ENCODE measurements at places on chromosomes 2 and 18.

DNA sequence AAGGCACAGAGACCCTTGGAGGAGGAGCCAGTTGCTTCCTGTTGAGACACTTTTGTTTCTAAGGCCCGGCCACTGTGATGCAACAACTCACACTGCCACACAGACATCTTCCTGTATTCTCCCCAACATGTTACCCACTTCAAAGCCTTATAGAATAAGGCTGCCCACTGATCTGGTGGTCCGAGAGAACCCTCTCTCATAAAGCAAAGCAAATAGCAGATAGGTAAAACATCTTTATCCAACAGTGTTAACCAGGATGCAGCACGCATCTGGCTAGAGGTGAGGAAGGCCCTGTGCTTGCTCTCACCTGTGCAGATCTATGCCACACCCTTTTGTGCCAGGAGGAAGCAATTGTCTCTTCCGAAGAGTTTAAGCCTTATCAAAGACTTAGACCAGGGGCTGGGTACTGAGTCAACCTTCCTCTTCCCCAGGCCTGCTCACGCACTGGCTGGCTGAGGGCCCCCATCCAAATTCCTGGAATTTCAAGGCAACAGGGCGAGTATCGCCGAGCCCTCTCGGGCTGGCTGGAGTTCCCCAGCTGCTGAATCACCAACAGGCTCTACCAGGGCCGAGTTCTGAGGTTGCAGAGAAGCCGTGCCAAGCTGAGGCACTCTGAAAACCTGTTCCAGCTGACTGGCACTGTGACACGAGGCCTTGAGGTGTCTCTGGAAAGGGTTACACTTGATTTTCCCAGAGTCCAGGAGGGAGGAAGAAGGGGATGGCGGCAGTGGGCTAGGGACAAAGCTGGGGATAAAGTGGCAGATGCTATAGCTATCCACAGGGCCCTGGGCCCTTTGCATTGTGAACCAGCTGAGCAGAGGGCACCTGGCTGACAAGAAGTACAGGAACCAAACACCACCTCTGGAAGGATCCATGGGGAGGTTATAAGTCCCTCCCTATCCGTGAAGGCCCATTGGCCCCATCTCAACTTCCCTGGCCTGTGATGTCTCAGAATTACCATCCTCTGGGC is 29.3 kb downstream of the TGFA start:
- DNase-seq, result no peak

DNA sequence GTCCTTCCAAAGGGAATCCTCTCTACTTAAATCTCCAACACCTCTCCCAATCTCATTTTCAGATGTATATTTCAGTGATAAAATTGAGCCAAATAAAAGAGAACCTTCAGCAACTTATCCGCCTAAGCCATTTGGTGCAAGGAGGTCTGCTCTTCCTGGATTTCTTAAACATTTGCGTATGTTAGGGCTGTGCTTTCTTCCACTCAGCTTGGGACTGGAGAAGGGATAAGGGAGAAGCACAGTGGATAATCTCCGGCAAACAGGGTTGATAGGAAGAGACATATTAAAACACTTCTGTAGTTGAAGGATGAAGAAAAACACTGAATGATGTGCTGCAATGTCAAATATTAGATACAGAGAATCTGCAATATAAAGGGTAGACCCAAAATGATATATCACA is 796.2 kb downstream of the KCNJ3 start:
- no peak for DNase-seq

- DNase-seq, result no peak
These were observed 226.2 kb upstream of the ZSWIM2 start for GRCh38 chr2:187075199-187075635.

DNA sequence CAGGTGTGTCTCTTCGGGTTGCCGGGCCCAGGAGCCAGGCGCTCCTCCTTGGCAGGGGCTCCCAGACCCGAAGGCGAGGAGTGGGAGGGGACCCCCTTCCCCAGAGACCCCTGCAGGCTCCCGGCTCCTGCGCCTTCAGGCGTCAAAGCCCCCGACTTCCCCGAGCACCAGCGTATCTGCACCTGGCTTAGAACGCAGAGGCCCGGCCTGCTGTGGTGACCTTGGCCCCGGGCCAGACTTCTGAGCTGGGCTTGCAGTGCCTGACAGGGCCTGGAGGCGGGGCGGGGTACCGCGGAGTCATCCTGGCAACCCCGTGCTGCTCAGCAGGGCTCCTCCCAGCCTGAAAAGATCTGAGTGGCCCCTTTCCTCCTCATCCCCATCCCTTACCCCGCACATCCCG is 27.0 kb downstream of the SKA1 start:
- no peak for DNase-seq

DNA sequence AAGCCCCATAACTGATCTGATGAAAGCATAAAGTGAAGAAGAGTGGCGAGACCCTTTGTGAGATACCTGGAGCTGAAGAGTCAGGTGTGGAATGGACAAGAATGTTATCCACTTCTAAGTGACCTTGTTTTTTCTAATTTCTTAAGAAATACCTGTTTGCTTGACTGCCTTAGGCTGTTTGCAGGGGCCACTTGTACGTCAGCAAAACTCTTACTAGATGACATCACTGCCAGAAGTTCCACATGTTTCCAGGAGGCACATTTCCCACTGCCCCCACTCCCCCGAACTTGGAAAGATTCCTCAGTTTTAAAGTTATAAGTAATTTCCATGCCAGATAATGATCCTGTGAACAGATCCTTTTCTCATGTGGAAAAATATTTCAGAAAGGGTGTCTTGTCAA is 8.0 kb downstream of the EPAS1 start:
- no peak for DNase-seq

DNA sequence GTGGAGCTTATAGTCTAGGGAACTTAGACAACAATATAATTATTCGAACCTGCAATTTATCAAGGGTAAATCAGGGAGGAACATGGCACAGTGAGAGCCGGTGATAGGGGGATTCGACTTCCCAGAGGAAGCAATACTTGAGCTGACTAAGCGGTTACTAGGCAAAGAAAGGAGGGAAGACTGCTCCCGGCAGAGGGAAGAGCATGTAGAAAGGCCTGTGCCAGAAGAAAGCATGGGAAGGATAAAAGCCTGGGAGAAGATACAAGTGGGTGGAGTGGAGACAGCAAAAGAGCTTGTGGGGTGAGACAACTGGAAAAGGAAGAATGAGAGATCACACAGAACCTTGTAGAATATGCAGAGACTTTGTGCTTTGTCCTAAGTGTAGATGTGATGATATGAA is 93.3 kb downstream of the MARCHF4 start:
- no peak for DNase-seq

GRCh38 chr2:49801898-49802450 is 647.7 kb upstream of the FSHR start:
- no peak for DNase-seq

GRCh38 chr2:170997893-170998597 is 69.0 kb downstream of the GORASP2 start:
- DNase-seq, result no peak
